ENCODE measurements at places on chromosomes 3 and 15.

DNA sequence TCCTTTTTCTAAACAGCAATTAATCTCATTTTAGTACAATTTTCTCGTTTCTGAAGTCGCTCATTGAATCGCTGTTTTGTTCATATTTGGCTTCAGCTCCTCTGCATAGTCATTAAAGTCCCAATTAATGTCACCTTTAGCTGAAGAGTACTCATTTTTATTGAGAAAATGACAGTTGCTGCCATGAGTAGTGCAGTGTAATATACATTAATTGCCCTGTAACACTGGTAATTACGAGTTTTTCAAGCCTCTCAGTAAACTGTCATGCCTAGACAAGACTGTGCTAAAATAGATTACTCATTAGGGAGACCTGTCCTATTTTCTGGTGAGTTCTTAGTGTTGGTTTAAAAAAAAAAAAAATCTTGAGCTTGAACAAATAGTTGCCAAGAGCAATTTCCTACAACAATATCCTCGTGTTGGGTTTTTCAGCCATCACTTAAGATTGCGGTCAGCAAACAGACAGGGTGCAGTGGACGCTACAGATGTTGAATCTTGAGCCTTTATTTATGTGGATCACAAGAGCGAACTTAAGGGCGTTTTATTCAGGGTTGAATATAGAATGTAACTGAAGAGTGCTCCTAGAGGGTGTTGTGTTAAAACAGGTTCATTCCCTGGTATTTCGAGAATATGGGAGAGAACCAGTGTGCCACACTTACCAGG is 176.0 kb downstream of the CDIN1 start:
- DNase-seq: no peak

GRCh38 chr3:24594161-24594560 is 99.5 kb upstream of the THRB start:
- DNase-seq: no peak

- peak; percentile 33 for DNase-seq
Measured at GRCh38 chr3:182682263-182683241, 110.8 kb upstream of the ATP11B start.

- DNase-seq: no peak
Measured at GRCh38 chr3:66496746-66497145, 4.1 kb downstream of the LRIG1 start.

DNA sequence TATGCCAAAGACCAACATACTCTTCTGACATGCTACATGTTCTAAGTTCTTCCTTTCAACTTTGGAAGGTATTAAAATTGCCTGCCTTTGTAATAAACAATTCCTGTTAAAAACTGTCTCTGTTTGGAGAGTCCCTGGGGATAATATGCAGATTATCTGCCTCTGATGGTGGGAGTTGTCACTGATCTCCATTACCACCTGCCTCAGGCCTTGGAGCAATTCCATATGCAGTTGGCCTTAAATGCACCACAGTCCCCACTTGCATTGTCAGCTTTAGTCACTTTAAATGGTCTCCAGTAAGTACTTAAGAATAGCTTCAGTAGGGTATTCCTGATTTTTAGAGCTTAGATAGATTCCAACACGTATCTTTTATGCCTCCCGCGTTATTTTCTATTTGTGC is 121.1 kb upstream of the GOLIM4 start:
- no peak for DNase-seq

DNA sequence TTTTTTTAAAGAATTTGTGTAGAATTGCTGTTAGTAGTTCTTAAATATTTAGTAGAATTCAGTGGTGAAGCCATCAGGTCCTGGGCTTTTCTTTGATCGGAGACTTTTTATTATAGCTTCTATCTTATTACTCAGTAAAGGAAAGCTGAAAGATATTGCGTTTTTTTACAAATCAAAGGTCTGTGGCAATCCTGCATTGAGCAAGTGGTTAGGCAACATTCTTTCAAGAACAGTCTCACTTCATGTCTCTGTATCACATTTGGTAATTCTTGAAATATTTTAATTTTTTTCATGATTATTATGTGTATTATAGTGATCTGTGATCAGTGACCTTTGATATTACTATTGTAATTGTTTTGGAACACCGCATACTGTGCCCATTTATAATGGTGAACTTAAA is 140.8 kb downstream of the UNC13C start:
- no peak for DNase-seq

DNA sequence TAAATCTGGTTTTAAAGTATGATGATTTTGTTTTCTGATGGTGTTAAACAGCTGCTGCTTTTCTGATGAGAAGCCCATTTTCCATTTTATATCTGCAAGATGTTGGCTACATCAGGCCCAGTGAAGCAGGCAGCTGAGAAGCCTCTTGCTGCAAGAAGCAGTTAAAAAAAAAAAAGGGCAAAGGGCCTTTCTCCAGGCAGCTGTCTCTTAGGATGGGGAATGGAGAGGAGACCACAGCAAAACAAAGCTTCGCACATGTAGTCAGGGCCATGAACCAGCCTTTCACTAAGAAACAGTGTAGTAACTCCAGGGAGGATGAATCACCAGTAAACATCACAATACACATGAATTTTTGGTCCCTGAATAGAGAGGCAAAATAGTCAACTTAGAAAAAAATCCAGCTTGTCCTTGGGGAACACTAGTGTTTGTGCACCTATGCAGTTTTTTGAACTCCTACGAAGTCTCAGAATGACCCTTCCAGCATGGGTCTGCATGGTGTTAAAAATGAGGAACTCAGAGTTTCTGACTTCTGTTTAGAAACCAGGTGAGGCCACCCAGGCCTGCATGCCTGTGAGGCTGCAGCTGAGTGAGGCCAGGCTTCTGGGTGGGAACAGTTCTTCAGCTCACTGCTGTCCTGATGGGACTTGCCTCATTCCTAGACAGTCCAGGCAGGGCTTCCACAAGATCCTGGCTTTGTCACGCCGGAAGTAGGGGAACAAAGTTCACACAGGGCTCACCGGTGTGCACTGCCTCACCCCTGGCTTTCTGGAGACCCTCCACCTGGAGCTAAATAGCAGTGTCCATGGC is 518.7 kb downstream of the MCTP2 start:
- DNase-seq: no peak

GRCh38 chr15:43229977-43230376 is 9.2 kb upstream of the EPB42 start:
- no peak for DNase-seq

DNA sequence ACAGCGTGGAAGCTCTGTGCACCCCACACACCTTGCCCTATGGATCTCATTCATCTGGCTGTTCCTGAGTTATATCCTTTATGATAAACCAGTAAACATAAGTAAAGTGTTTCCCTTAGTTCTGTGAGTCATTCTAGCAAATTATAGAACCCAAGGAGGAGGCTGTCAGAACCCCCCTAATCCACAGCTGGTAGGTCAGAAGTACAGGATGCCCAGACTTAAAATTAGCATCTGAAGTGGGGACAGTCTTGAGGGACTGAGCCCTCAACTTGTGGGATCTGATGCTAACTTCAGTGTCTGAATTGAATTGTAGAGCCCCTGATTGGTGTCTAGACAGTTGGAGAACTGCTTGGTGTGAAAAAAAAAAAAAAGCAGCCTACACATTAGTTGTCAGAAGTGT is 75.1 kb downstream of the B3GNT5 start:
- DNase-seq: no peak

GRCh38 chr15:78353093-78353492 is 12.9 kb downstream of the CRABP1 start:
- DNase-seq: no peak

GRCh38 chr3:52809662-52810377 is 15.2 kb downstream of the ITIH3 start:
- no peak for DNase-seq

- no peak for DNase-seq
Measured at GRCh38 chr15:42315521-42315920, 42.3 kb upstream of the TMEM87A start.

DNA sequence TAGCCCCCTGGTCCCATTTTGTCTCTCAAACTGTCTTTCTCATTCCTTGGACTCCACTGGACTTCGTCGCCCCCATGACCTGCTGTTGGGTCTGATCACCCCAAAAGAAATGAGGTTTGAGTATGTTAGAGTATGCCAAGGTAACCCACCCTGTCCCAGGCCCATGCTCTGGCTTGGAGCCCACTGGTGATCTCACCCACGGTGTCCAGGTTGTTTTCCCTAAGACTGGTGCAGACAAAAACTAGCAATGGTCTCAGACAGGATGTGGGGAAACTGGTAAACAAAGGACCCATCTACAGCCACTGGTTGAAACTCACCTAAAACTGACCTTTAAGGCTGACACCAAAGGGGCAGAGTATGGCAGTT is 38.9 kb downstream of the EFCAB12 start:
- no peak for DNase-seq
